ENCODE measurements at places on chromosomes 5 and 9.

- DNase-seq: no peak
Observed at GRCh38 chr9:92725766-92726165, 38.9 kb downstream of the BICD2 start.

DNA sequence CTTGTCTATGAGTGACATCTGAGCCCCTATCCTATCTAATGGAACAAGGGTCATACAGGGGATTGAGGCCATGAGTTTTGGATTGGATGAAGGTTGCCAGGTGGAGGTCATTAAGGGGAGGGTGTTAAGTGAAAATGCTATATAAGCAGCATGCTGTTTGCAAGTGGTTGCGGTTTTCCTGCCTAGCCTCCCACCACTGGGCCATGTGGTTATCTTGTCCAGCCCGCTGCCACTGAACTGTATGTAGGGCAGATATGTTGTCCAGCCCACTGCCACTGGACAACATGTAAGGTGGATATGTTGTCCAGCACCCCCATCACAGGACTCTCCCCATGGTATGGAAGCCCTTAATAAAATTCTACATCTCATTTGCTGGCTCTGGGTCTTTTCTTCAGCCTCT, 200.0 kb downstream of the FGF10 start:
- DNase-seq: no peak

DNA sequence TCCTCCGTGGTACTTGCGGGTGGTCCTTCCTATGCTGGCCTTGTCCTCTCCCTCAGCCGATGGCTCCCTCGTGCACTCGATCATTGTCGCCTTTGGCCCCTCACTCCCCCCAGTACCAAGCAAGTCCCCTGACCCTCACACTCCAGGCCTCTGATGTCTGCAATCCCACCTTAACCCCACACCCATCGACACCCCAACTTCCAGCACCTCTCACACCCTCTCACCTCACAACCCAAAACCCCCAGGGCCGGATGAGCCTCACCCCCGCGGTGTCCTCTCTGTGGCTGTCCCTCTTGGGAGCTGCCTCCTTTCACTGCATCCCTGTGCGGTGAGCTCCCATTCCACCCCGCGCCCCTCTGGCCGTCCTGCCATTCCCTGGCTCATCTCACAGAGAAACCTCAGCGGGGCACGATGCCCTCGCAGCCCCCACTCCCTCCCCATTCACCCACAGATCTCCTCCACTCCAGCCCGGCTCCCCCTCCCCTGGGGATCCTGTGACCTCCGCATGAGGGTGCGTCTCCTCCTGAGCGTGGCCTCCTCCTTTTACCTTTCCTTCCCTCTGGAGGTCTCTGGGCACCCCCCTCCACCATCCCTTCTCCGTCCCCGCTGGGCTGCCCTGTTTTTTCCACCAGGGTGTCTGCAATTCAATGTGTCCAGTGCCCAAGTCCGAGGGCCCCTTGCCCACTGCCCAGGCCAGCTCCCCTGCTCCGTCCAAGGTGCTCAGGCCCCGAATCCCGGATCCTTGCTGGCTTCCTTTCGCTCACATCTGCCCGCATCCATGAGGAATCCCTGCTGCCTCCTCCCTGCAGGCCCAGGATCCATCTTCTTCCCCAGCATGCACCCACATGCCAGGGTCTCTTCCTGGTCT, 15.8 kb upstream of the RNU6ATAC start:
- no peak for DNase-seq

GRCh38 chr9:69443178-69443577, 118.2 kb downstream of the ENTREP1 start:
- DNase-seq: no peak

GRCh38 chr9:128143525-128144238, 5.6 kb upstream of the LCN2 start:
- no peak for DNase-seq

GRCh38 chr5:75072061-75072460, 19.7 kb upstream of the GCNT4 start:
- DNase-seq: no peak

DNA sequence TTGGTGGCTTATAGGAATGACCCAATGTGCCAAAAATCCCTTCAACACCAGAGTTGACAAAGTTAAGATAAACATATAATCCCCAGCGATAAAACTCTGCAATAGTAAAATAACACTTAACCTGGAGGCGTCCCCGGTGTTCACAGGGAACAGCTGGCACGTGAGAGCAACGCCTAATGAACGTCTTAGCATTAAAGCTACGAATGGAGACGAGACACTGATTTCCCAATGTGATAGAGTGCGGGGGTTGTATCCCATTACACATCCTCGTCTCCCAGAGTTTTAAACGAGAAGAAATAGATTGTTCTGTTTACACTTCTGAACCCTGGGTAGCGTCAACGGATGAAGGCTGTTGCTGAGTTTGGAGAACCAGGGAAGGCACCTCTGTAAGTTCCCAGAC, 57.6 kb downstream of the PTCH1 start:
- no peak for DNase-seq

- no peak for DNase-seq
Observed at GRCh38 chr5:79487251-79487650, 26.7 kb downstream of the HOMER1 start.

- no peak for DNase-seq
Observed at GRCh38 chr5:135894276-135894675, 1.4 kb downstream of the IL9 start.

- no peak for DNase-seq
Observed at GRCh38 chr9:121781145-121781548, 129.7 kb downstream of the DAB2IP start.

- no peak for DNase-seq
Observed at GRCh38 chr9:115024925-115025535, 92.9 kb downstream of the TNC start.

GRCh38 chr9:87742813-87743428, 17.0 kb downstream of the CTSL start:
- no peak for DNase-seq

GRCh38 chr9:131661568-131662288, 78.1 kb downstream of the RAPGEF1 start:
- peak; percentile 55 for DNase-seq

DNA sequence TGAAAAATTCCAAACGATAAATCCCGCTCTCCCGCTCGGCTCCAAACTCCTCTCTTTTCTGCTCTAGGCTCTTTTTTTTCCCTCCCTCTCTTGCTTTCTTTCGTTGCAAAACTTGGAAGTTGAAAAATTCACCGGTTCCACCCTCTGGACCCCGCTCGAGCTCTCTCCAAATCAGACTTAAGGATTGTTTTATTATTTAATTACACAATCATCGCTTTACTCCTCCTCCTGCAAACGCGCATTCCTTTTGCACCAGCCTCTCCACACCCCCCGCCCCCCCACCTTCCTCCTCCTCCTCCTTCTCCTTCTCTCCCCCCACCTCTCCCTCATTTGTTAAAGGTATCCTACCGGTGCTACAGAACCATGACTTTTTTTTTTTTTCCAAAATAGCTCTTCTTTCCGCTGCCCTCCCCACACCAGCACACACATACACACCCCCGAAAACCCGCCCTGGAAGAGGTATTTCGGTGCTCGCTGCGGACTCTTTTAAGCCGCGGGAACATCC, 535 bp upstream of the NFIB start:
- DNase-seq: no peak

DNA sequence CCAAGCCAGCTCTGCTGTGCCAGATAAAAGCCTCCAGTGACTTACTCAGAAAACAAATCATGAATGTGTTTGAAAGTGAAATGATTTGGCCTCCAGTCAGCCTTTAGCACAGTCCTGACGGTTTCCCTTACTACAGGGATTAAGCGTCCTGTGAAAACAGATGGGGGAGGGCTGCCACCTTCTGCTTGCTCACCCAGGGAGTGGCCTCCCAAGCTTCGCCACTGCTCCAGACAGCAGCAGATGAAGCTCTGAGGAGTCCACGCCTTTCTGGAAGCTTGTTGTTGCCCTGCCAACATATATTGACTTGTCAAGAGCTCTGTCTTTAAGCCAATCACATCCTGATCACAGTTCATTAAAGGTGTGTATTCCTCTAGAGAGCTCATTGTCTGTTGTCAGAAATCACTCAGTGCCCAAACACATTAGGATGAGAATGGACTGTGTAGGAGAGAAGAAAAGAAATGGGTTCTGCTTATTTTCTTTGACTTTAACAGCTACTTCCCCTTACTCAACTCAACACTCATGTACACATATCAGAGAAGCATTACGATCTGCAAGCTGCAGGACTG, 4.9 kb upstream of the FYB1 start:
- DNase-seq: no peak

DNA sequence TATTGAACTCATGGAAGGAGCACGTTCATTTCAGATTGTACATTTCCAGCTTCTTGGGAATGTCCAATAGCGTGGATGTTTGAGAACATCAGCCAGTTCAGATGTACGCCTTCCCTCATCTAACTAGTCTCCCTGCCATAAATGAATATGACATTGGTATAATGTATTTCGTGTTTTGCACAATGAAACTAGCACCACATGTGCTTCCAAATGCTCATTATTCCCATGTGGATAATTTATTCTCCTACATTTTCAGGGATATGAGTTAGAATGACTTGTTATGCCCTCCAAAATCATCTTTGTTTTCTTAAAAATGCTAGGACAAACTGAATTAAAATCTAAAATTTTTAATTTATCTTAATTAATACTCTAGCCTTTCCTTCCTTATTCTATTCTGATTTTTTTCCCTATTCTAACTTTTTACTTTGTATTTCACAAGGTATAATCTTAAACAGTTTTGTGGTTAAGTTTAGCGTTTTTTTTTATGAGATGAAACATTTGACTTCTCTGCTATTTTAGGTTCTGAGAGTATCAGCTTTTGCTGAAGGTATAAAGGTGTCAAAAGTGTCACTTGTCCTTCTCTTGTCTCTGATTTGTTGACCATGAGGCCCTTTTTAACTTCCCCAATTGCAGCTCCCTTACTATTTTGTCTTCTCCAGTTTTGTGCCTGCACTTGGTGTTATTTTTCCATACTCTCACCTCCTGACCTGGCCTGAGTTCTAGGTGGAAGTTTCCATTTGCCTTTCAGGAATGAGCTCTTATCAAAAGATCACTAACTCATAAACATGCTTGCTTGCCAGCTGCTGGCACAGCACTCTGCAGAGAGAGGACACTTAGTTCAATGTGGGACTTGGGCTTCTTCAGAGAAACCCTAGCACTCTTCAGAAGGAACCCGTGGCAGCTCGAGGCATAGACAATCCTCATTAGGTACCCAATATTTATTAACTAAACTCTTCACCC, 106.8 kb downstream of the FRMD3 start:
- DNase-seq: no peak

DNA sequence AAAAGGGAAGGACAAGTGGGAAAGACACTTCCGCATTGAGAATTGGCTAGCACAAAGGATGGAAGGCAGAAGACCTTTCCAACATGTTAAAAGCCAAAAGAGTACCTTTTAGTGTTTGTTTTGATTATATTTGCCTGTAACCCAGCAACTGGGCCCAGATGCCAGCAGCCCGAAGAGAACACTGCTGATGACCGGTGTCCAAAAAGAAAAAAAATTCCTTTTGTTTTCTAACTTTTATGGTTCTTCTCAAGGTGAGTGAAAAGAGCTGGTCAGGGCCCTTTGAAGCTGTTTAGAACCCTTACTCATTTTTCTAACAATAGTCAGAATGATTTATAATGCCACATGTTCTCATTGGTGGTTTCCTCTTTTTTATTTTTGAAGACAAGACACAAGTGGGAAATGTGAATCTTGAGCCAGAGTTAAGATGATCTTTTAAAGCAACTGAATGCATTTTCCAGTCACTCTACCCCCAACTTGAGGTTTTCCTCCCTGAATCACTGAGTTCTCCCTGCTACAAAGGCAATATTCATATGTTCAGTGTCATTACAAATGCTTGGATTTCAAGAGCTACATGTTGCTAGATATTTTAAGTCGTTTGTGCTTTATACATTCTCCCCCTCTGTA, 32.3 kb upstream of the ZNF462 start:
- DNase-seq: no peak

- DNase-seq: no peak
Observed at GRCh38 chr9:136551401-136552116, 5.7 kb upstream of the NOTCH1 start.

- DNase-seq: no peak
Observed at GRCh38 chr5:134018154-134018985, 13.6 kb upstream of the VDAC1 start.

DNA sequence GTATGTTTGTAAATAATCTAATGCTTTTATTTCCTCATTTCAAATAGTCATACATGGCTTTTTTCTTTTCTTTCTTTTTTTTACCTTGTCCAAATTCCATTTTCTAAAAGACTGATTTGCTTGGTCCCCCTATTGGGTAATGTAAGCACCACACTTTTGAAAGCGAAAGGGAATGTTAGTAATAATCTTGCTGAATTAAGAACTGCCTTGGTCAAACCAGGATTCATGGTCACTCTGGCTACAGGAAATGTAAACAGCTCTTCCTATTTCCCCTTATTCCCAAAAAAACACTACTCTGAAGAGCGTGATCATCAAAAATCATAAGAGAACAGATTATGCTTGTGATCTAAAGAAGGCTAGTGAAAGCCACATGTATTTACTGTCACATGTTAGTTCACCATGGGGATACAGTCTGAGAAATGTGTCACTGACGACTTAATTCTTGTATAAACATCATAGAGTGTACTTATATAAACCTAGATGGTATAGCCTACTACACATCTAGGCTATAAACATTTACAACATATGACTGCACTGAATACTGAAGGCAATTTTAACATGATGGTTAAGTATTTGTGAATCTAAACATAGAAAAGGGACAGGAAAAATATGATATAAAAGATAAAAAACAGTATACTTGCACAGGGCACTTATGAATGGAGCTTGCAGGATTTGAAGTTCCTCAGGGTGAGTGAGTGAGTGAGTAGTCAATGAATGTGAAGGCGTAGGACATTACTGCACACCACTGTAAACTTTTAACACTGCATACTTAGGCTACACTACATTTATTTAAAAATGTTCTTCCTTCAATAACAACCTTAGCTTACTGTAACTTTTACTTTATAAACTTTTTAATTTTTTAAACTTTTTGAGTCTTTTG, 75.3 kb downstream of the HMGCR start:
- DNase-seq: no peak

DNA sequence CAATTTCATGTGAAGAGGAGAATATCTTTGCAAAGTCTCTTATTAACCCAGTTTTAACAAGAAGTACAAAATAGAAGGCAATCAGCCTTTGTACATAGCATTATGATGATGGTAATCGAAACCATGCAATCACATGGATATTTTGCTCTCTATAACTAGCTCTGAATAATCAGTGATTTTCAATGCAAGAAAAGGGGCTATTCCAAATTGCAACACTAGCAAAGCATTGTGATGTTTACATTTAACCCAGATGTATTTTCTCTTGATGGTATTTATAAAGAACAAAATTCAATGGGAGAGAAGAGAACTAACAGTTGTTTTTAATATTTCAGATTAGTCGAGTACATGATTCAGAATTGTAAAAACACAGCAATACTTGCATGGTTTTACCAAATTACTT, 437.5 kb upstream of the DMAC1 start:
- DNase-seq: no peak

Data from T-helper 22 cell (primary cell).